ENCODE measurements at places on chromosomes 6 and 20.
A peak's percentile ranks its signal among the peaks of the same experiment; 100 is the strongest.

DNA sequence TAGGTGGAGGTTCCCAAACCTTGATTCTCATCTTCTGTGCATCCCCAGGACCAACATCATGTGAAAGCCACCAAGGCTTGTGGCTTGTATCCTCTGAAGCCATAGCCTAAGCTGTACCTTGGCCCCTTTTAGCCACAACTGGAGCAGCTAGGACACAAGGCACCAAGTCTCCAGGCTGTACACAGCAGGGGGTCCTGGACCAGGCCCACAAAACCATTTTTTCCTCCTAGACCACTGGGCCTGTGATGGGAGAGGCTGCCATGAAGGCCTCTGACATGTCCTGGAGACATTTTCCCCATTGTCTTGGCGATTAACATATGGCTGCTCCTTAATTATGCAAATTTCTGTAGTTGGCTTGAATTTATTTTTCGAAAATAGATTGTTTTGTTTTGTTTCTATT, 114.8 kb upstream of the LAMA2 start:
- DNase-seq = no peak

DNA sequence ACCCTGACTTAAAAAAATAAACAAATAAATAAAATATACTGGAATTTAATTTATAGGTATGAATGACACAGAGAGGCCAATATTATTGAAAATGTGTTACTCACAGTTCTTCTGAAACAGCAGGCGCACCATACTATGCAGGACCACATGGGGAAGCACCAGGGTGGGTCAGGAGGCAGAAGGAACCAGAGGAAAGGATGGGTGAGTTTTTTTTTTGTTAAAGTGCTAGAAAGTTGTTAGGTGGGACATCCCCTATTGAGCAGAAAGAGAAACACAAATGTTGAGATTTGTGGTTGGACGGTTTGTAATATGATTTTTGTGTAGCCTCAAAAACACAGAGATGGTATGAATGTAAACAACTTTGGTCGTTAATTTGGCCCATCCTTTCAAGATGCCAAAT, 26.0 kb downstream of the PTPRA start:
- DNase-seq = peak; percentile 64

DNA sequence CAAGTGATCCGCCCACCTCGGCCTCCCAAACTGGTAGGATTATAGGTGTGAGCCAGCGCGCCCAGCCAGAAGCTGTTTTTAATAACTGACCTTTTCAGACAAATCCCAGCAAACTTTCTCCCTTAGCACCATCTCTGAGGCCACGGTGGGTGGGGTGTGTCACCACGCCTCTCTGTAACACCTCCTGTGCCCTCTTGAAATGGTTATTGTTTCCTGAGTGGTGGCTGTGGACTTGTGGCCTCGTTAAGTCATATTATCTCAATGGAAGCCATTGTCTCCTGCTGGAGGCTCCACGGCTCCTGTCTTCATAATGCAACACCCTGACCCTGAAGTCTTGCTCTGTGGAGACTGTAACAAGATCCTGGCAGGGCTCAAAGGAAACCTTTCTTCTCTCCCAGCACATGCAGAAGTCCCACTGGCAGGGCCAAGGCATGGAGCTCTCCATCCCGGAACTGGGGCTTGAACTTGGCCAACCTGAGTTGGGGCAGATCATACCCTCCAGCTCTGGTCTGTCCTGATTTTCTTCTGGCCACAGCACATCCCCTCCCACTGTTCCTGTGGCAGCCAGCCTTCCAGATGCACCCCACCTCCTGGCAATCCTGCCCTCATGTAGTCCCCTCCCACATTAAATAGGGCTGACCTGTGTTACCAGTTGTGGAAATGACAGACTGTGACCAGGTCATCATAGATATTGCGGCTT, 81.1 kb downstream of the SNX5 start:
- no peak for DNase-seq

DNA sequence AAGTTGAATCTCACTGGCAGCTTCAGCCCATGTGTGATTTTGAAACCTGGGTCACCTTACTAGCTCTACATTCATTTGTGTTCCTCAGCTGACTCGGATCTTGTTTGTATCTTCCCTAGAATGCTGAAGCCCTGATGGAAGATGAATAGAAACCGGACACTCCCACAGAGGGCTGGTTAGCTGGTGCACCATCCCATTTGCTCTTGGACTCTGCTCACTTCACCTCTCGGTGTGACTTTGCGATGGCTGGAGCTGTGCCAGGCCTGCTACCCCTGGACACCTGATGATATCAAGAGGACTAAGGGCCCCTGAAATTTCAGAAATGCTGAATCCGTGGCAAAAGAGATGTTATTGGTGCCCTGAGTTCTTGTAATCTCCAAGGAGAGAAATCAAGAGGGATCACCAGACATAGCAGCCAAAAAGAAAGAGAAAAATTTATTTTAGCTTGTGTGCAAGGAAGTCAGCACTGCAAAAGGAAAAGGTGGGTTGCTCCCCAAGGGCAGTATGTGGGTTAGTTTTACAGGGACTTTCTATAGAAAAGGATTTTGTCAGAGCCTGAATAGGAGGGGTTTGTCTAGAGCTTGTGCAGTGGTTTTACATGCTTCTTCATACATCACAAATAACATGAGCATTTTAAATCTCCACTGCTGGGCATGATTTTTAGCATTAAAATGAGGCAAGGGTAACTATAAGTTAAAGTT, 426.3 kb upstream of the NOX3 start:
- DNase-seq = no peak

DNA sequence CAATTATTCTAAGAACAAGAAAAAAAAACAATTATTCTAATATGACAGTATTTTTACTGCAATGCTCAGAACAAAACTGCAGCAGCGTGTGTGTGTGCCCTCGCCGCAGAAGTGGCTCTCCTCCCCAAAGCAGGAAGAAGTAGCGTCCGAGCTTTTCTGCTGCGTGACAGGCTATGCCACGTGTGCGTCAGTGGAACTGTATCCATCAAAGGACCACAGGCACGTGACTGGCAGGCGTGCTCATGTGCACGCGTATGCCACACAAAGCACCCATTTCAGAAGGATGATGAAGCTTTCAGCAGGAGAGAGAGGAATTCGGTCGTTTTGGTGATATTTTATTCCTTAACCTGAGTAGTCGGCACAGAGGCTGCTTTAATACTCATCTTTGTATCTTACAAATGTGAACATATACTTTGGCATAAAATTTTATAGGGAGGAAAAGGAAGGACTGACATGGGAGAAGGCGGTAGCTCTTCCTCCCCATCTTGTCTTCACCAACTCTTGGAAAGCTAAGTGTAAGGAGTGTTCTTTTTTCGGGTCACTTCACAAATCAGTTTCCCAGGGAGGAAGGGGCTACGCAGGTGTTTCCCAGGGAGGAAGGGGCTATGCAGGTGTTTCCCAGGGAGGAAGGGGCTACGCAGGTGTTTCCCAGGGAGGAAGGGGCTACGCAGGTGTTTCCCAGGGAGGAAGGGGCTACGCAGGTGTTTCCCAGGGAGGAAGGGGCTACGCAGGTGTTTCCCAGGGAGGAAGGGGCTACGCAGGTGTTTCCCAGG, 3.4 kb downstream of the TCFL5 start:
- DNase-seq = no peak

All from stimulated activated naive CD8-positive, alpha-beta T cell treated with anti-CD3 and anti-CD28 coated beads, Interleukin-15, amount 100 ng/mL, for 72 hours (primary cell).